GM12864 (cell line): ENCODE measurements at places on chromosomes 13 and 19.

DNA sequence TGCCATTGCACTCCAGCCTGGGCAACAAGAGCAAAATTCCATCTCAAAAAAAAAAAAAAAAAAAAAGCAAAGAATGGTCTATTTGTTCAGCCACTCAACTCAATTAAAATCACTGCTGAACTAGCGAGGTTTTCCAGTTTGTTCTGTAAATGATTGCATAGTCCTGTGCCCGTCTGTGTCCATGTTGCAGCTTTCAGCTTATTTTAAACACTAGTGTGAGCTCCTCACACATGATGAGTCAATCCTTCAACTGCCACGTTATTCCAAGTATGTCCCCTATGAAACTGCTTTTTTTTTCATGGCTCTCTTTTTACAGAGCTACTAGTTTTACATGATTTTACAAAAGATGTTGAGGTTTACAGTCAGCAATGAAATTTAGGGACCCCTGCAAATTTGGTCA, 12.2 kb downstream of the SUGP2 start:
- no peak for DNase-seq

DNA sequence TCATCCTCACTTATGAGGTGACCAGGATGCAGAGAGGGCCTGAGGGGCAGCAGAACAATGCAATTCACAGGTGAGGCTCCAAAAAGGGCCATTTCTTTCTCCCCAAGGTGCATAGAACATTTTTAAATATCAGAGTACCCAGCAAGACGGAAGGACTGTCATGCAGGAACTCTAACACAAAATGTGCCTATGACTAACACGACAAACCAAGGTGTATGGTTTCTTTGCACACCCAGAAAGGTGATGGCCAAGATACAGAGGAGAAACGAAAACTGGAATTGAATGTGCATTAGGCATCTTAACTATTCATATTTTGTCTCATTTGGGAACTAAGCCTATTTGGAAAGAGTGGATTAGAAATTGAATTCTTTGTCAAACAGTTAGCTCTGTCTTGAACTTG, 29.9 kb downstream of the SHISA2 start:
- DNase-seq, result no peak

GRCh38 chr19:42254850-42255765, at the start of gene ERF:
Gene ERF, minus strand, starts transcription at chr19:42255128. Its CDS starts 129 bp downstream, at chr19:42254999.
- peak; percentile 53 for DNase-seq

DNA sequence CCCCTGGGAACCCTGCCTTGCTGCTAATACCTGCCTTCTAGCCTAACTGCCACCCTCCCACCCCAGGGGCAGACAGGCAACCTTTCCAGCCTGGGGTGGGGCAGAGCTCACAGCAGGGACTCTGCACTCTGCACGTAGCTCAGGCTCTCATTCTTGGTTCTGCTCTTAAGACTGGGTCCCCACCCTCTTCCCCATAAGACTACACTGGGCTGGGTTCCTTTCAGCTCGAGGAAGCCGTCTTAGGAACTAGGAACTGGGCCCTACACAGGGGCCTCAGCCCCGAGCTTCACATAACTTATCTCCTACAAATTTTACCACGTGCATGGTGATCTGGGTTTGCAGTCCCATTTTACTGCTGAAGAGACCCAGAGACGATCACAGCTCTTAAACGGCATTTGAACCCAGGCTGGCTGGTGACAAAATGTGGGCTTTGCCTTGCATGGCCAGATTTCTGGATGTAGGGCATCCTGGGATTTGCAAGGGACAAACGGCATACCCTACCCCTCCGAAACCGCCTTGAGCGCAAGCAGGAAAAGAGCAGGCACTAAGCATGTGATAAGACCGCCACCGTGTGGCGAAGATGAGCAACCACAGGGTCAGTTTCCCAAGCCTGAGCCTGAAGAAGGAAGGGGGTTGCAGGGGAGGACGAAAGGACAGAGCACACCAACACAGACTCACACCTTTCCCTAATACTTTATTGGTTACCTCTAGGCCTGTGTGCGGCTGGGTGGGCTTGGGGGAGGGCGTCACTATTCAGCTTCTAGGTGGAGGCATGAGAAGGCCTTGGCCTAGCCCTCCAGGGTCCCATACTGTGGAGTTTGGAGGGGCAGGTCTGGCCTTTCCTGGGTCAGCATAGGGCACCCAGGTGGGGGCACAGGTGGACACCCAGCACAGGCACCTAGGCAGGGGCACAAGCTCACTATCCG, 5.1 kb downstream of the JUNB start:
- no peak for DNase-seq

DNA sequence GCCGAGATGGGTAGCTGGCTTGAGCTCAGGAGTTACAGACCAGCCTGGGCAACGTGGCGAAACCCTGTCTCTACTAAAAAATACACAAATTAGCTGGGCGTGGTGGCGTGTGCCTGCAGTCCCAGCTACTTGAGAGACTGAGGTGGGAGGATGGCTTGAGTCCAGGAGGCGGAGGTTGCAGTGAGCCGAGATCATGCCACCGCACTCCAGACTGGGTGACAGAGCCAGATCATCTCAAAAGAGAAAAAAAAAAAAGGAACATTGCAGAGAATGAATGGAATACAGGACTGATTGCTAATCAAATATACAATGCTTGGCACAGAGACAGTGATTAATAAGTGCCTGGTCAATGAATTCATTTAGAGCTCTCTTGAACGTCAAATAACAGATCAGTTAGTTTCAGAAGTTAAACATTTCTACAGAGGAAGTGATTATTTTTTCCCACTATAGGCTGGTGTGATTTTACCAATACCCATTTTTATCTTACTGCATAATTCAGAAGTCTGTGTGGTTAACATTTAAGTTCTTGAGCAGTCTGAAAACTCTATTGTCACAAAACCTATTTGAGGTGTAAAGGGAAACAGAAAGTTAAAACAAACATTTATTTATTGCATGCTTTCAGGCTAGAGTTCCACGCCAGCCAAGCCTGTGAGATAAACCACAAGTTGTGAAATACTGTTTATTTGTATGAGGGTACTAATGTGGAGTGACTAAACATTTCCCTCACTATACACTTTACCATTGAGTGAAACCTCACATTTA, 7.7 kb upstream of the TBC1D4 start:
- peak; percentile 42 for DNase-seq

DNA sequence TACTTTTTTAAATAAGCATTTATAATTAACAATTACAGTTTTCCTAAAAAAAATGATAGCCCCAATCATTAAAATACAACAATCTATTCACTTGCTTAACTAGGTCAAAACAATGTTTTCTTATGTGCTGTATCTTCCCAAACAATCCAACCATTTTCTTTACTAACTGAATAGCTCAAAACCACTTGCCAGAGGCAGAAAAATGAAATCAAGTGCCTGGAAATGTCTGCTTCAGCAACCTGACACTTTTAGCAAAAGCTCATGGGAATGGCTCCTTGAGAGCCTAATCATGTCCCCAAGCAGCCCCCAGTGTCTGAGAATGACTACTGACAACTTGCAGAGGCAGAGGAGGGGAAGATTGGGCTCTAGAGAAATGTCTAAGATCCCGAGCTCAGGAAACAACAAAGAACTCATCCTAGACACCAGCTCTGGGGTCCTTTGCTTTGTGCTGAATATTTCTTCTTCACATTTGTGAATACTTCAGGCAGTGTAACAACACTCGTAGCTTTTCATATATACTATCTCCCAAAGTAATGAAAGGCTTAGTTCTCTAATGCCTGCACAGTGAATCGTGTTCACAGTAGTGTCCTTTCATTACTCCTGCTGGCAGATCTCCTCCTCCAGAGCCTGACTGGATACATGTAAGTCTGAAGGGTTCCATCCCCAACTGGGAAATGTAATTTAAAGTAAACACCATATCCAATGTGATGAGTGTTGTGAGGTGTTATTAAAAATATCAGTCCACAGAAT, 280.0 kb downstream of the LHFPL6 start:
- no peak for DNase-seq

- DNase-seq, result no peak
Measured at GRCh38 chr13:98068521-98068920, 74.4 kb upstream of the FARP1 start.

DNA sequence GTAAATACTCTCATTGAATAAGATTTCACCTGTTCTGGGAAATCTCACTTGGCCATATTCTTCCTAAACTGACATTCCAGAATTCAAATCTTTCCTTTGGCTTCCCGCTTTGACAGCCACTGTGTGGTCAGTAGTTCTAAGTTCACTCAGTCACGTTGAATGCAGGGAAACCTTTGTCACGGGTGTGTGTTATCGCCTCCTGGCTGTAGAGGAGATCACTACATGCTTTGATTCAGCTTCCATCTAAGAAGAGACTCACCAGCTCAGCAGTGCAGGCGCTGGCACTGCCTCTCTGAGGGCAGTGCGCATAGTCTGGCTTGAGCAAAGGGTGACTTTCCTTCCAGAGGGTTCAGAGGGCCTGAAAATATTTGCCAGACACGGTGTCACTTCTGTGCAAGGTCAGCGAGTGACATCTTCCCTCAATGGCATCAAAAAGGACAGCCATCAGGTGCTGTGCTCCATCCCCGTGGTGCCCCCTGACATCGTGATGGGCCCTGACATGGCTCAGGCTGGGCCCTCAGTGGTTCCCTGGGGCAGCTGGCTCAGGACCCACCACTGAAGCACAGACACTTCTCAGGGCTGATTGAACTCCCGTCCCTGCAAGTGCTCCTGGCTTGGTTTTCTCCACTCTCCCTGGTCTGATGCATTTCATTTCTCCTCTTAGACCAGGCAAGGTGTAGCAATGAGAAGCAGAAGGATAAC, 635.4 kb upstream of the ARGLU1 start:
- DNase-seq, result no peak
